Caudate nucleus (tissue), 63 donors: ENCODE measurements at places on chromosomes 7 and 10.

DNA sequence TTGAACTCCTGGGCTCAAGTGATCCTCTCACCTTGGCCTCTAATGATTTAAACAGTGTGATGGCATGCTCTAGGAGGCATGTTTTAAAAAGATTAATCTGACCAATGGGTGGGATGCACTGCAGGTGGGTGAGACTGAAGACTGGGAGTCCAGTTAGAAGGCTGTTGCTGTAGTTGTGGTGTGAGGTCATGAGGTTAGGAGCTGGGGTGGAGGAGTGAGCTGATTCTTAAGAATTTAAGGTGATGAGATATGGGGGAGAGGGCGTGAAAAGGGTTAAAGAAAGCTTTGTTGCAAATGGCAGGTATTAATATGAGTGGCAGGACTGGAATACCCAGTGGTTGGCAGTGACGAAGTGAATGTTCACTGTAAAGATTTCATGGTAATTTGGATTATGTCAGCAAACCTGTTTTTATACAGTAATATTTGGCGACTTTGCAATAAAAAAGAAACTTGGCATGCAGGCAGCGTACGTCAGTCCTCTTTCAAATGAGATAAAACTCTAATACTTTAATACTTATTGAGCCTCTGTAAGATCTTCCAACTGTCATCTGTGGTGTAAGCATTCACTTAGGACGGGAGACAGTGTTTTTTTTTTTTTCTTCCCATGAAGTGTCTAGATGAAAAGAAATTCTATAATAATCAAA lies 72.8 kb upstream of the MTPN start:
- no peak for DNase-seq

- no peak for DNase-seq
Measured at GRCh38 chr7:80097756-80098155, 36.9 kb upstream of the GNAI1 start.

DNA sequence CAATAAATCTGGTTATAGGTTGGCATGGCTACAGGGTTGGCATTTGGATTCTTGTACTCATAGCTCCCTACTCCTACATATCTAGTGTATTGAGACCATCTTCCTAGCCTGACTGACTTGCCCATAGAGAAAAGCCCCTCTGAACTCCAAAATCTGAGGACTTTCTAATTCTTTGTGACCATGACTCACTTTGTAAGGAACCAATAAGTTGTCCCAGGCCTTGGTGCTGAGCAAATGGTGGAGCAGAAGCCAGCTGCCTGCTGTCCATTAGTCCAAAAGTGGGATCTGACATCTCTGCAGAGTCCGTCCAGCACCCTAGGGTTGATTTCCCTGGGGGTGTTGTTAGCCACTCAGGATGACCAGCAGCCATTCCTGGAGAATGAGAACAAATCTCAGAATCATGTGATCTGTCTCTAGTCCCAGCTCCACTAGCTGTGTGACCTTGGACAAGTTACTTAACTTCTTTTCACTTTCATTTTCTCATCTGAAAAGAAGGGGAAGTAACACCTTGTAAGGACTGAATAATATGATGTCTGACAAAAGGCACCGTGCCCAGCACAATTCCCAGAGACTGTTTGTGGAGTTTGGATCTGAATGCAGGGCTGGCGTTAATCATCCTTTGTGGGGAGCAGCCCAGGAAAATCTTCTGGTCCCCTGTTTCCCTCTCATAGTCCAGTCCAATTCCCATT lies 44.1 kb downstream of the MTURN start:
- no peak for DNase-seq

DNA sequence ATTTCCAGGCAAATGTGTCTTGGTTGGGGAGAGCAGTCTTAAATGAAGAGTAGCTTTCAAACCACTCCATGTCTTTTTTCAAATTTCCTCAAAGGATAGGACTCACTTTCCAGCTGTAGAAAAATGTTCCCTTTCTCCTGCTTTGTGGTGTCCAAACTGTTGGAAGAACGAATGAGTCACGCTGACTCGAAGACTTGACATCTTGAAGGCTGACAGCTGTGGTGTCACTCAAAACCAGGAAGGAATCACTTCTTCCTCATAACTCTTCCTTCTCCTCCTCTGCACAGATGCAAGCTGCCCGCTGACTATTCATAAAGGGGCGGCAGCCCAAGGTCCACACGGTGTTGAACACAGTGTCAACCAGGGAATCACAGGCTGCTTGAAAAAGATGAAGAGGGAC lies 19.2 kb downstream of the PLA2G12B start:
- no peak for DNase-seq

- DNase-seq, result no peak
Measured at GRCh38 chr7:50267525-50268041, 36.9 kb upstream of the IKZF1 start.

GRCh38 chr7:40709062-40709964 lies 574.5 kb downstream of the SUGCT start:
- DNase-seq, result no peak

GRCh38 chr10:116385994-116386809 lies 41.4 kb upstream of the PNLIPRP3 start:
- no peak for DNase-seq

- DNase-seq, result no peak
Measured at GRCh38 chr7:19465861-19466260, 243.0 kb downstream of the POLR1F start.

- DNase-seq, result no peak
Measured at GRCh38 chr10:27019827-27020226, 80.5 kb downstream of the ANKRD26 start.

- no peak for DNase-seq
Measured at GRCh38 chr10:117134056-117134305, 4.1 kb downstream of the VAX1 start.

DNA sequence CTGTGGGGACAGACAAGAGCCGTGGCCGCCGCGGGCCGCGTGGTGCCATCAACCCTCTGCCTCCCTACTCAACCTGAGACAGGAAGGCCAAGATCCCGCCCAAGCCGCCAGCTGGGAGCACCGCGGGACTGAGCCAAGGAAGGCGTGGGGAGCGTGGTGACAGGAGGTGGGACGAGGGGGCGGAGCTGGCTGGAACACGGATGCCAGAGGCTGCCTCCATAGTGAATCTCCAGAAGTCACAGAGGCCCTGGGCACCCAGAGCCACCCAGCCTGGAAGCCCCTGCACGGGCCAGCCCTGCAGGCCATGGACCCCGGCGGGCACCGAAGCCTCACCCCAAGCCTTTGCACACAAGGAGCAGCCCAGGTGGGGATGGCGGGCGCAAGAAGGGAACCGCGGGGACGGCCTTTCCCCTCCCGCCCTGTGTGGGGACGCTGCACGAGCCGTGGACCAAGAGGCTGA lies 18.1 kb upstream of the DPYSL4 start:
- DNase-seq, result no peak

DNA sequence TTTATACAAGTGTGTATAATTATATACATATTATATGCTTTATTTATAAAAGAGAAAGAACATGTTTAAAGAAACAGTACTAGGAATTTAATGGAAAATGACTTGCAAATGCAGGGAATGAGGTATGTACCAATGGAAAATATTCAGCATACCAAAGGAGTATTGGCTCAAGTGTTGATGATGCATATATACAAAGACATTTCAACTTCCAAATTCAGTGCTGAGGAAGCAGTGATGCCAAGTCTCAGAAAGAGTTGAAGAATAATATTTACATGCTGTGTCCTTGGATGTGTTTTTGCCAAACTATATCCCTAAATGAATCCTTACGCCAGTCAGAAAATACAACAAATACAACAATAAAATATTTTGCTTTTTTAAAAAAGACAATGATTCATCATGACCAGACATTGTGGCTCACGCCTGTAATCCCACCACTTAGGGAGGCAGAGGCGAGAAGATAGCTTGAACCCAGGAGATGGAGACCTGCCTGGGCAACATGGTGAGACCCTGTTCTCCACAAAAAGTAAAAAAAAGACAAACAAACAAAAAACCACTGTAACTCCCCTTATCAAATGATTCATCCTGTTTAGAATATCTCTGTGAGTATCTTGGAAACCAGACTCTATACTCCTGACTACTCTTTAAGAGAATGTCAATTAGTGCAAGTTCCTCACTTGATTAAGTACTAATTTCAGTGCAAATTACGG lies 157.2 kb downstream of the CHRM2 start:
- DNase-seq, result no peak

GRCh38 chr7:28787106-28787505 lies 171.0 kb downstream of the TRIL start:
- no peak for DNase-seq

GRCh38 chr7:129517931-129518330 lies 15.6 kb downstream of the SMKR1 start:
- no peak for DNase-seq

- no peak for DNase-seq
Measured at GRCh38 chr10:49408519-49409306, 12.8 kb upstream of the DRGX start.

DNA sequence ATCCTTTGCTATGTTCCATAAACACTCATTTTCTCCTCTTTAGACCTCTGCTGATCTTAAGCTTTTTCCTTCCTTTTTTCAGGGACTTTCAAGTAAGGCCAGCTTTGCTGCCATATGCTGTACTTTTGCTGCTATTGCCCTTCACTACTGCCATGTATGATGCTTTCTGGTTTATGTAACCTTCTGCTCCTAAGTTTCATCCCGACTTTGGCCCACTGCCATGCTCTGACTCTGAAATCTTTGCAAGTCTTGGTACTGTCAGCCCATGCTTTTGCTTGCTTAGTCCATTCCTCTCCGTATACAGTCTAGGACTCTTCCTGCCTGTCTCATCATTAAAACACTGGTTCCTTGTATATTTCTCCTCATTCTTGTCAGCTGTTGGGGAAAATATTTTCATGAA lies 152.4 kb downstream of the RNF133 start:
- no peak for DNase-seq

- DNase-seq, result no peak
Measured at GRCh38 chr7:120521761-120522737, 249.1 kb downstream of the KCND2 start.

DNA sequence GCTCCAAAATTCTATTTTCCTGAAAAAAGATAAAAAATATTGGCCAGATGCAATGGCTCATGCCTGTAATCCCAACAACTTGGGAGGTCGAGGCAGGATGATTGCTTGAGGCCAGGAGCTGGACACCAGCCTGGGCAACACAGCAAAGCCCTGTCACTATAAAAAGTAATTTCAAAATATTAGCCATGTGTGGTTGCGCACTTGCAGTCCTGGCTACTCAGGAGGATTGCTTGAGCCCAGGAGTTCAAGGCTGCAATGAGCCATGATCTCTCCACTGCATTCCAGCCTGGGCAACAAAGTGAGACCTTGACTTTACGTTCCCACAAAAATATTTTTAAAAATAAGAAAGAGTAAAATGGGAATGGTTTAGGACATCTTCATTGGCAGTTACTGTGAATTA lies 104.1 kb upstream of the AFAP1L2 start:
- no peak for DNase-seq

DNA sequence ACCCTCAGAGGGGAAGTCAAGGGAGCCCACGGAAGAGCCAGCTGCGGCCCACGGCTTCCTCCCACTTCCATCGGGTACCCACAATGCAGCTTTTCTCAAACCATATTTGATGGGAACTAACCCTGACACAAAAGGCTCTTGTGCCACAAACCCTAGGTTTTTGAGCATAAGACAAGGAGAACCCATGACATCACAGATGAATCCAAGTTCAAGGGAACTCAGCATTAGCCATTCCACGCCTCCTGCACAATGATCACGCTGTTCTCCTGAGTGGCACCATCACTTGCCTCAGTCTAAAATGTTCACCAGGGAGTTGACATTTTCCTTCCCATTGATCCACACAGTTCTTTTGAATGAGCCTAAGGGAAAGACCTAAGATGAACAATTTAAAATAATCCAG lies 70.4 kb downstream of the ITIH5 start:
- DNase-seq, result no peak

GRCh38 chr7:55508221-55509011 lies 63.9 kb downstream of the VOPP1 start:
- DNase-seq, result no peak

GRCh38 chr7:149267733-149268132 lies 5.7 kb downstream of the ZNF783 start:
- DNase-seq, result no peak

- no peak for DNase-seq
Measured at GRCh38 chr7:66604198-66604597, 24.5 kb upstream of the KCTD7 start.

GRCh38 chr10:26361971-26362370 lies 76.2 kb upstream of the APBB1IP start:
- no peak for DNase-seq

- no peak for DNase-seq
Measured at GRCh38 chr7:39421251-39421650, 145.0 kb upstream of the YAE1 start.

GRCh38 chr7:27031289-27032172 lies 64.3 kb downstream of the HOXA1 start:
- no peak for DNase-seq

DNA sequence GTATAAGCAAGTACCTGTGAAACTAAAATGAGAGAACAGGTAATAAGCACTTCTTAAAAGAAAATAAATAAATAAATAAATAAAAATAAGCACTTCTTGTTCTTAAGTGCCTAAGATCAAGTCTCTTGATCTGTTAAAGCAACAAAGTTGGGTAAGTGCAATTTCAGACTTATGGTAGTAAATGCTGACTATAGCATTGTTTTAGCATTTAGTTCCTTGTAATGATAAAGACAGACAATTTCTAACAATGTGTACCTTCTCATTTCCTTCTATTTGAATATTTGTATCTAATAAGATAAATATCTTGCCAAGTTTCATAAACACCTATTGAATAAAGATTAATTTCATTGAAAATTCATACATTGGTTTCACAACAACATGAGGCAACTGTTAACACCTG lies 87.4 kb downstream of the GALNT11 start:
- no peak for DNase-seq

DNA sequence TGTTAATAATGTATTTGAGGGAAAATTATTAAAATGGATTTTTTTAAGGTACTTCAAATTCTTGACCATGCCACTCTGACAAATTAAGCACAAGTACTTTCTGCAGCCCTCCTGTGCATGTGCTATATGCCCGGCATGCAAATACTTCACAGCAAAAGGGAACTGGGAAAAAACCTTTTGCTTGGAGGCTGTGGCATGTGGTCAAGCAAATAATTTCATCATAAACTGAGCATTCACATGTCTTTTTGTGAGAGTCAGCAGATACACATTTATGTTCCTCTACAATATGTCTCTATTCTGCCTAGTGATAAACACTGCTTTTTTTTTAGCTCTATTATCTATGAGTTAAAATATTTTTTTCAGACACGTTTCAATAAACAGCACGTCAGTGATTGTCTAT lies 53.7 kb upstream of the SEMA3A start:
- no peak for DNase-seq

- DNase-seq, result no peak
Measured at GRCh38 chr10:29285624-29286051, 3.2 kb upstream of the LYZL1 start.

GRCh38 chr7:145212050-145212449 lies 376.2 kb upstream of the TPK1 start:
- DNase-seq, result peak; percentile 6
